G401 (cell line): ENCODE measurements at places on chromosomes 5 and 9. TPM values are rescaled to one million over a fixed set of nuclear protein-coding genes. Genes with fewer than 3 reads are reported as not detected.

GMCL2 gene
- 0.03 TPM in 1 of 2 replicates, not detected in the other for total RNA-seq

PCDHGB1 gene
- total RNA-seq = not detected in 2 replicates

CREBRF gene
- total RNA-seq = 1.7 and 5.1 TPM in 2 replicates

CATSPER3 gene
- not detected in 2 replicates for total RNA-seq

OR2V2 gene
- total RNA-seq = not detected in 2 replicates

NADK2 gene
- 30.6 and 37.4 TPM in 2 replicates for total RNA-seq
